ENCODE measurements at places on chromosomes 5 and 9. TPM values are rescaled to one million over a fixed set of nuclear protein-coding genes. Genes with fewer than 3 reads are reported as not detected.

The PRDM9 gene
- total RNA-seq: not detected

The RIMOC1 gene
- total RNA-seq: 28.0 TPM

The PCDHB4 gene
- total RNA-seq: not detected

The MORN5 gene
- total RNA-seq: not detected

The C5orf58 gene
- not detected for total RNA-seq

The GNA14 gene
- total RNA-seq: not detected

The GCNT4 gene
- 0.67 TPM for total RNA-seq

The PCDHA1 gene
- total RNA-seq: not detected

The PHF24 gene
- 0.08 TPM for total RNA-seq

The CTXN3 gene
- total RNA-seq: not detected

The ENTREP1 gene
- total RNA-seq: not detected

The IL5 gene
- total RNA-seq: 1.5 TPM

The SLC27A4 gene
- total RNA-seq: 41.8 TPM

The CORO2A gene
- total RNA-seq: 1.3 TPM

The KIAA0825 gene
- total RNA-seq: 0.47 TPM

The SMIM32 gene
- total RNA-seq: not detected

GRCh38 chr9:23774266-23774665, 51.8 kb downstream of the ELAVL2 start:
- DNase-seq: no peak

DNA sequence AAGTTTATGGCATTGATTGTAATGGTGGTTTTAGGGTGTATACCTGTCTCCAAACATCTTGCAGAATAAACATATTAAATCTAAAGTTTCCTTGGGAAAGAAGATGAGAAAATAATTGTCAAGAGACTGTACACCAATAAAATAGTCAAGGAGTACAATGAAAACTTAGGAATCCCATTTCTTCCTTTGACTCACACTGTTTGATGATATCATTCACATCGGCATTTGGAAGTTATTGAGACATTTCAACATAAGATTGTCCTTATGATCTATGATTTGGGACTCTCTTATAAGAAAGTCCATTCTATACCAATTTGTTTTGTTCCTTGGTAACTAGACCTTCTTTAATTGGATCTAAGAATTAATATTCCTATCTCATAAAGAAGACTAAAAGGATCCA, 482.7 kb downstream of the RAB3C start:
- no peak for DNase-seq

GRCh38 chr5:112668016-112668415, 69.7 kb upstream of the APC start:
- DNase-seq: no peak

- no peak for DNase-seq
Observed at GRCh38 chr5:145110834-145111233, 724.3 kb downstream of the PRELID2 start.

DNA sequence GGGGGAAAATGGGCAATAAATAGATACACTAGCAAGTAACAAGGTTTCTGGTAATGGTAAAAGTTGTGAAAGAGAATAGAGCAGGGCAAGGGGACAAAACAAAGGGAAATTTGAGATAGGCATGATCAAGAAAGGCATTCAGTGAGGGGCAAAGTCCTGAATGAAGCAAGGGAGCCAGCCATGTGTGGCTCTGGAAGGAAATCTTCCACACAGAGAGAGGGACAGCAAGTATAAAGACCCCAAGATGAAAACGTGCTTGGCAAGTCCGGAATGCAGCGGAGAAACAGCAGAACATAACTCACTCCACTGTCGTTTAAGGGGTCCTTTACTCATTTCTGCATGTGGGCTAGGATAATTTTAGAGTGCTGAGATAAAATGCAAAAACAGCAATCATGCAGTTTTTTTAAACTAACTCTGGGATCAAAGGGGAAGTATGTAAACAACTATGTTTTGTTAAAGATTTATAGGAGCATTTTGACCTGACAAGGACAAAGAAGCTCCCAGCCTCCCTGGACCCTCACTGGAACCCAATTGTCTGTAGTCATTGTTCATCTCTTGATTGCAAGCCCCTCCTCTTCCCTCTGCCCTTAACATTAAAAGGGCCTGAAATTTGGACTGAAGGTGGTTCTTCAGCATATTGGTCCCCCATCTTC, 22.9 kb upstream of the AOPEP start:
- no peak for DNase-seq

- DNase-seq: peak; percentile 25
Observed at GRCh38 chr9:132575005-132575609, 7.3 kb upstream of the BARHL1 start.

DNA sequence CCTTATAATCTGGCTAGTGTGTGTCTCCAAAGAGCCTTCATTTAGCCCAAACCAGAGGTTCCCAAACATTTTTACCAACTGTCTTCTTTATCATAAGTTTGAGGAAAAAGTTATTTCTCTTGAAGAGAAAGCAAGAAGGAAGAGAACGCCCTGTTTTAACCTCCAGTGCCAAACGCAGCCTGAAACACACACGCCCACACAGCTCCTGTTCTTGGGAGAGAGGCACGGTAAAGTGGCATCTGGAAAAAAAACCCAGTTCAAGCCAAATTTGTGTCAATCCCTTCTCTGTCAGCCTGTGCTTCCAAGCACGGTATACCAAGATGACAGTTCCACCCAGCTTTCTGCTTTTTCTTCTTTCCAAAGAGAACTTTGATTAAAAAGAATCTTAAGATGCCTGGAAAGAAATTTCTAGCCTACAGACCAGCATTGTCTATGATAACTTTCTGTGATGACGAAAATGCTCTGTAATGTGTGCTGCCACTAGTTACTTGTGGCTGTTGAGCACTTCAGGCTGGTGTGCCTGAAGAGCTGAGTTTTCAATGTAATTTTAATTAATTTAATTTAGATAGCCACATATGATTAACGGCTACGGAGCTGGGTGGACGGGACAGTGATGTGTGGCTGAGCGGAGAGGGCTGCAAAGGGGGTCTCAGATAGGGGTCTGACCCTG, 62.3 kb downstream of the ACER2 start:
- no peak for DNase-seq

GRCh38 chr5:176810081-176810597, at the start of gene UNC5A:
UNC5A (plus strand) TSS chr5:176810559; CDS start chr5:176810751, 192 bp downstream.
- DNase-seq: peak; percentile 31

DNA sequence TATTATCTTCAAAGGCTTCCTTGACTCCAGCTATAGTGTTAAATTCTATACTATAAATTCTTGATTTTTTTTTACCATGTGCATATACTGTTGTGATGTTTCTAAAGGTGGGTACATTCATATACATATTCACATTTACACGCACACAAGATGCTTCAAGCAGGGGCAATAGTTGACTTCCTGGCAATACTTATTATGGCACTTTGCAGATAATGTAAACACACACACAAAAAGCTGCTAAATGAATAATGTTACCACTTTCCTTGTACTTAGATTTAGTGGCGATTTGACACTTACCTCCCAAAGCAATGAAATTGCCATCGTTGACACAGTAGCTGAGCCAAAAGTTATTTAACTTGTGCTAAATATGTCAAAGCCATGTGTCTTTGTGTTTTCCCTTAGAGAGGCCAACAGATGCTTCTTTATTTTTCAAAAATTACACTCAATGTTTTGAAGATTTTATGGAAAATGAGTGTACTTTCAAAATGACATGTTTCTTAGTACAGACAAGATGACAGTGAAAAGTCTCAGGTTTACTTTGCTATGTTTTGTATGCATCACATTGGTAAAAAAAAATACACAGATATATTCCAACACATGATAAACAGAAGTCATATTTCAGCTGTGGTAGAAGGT, 12.2 kb upstream of the ERAP2 start:
- DNase-seq: no peak

DNA sequence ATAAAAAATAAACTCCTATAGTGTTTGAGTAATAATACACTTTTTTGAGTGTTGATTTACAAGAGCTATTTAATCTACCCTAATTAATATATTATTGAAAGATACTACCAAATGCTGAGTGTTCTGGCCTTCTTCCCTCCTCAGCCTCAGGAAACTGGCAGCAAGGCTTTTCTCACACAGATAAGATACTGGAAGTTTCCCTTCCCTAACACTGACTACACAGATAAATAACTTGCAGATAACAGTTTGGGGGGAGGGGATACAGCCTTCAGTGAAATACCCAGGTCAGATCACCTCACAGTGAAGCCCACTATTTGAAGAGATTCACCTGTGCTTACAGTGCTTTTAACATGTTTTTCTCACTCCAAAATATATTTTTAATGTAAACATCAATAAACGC, 1.6 kb upstream of the NIPSNAP3A start:
- DNase-seq: no peak

DNA sequence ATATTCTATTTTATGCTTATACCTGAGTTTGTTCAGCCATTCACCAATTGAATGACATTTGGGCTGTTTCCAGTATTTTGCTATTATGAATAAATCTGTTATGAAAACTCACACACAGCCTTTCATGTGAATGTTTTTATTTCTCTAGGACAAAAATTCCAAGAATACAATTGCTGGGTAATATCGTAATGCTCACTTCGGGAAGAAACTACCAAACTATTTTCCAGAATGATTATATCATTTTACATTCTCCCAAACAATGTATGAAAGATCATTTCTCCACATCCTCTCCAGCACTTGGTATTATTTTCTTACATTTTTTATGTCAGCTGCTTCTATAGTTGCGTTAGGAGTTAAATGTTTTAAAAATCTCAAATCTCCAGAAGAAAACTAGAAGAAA, 58.3 kb upstream of the LHFPL2 start:
- no peak for DNase-seq

DNA sequence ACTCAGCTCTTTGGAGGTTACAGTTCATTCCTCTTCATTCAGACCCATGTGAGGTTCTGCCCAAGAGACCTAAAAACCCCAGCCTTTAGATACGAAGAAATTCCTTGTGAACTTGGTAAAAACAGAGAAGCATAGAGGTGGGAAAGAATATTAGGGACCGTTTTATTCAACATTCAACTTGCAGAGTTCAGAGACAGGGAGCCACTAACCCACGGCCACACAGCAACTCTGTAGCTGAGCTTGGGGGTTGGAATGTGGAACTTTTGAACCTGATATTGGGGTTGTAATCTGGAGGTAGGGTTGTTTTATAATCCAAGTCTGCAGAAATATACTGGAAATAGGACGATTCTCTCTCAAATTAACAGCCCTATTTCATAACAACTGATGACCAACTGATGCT, 10.8 kb upstream of the BOD1 start:
- DNase-seq: no peak

DNA sequence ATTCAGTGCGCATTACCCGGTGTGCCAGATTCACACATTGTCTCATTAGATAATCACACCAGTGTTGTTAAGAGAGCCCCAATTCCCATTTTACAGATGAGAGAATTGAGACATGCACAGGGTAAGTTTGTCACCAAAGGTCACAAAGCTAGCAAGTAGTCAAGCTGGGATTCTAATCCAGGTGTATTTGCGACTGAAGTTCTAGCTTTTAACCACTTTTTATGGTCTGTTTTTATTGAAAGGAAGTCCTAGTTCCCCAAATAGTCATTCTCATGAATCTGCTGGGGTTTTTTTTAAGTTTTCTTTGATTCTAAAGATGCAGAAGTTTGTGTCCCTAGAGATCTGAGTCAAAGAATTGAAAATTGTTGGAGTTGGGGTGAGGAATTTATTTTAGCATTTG, 136.5 kb downstream of the DPYSL3 start:
- no peak for DNase-seq

GRCh38 chr5:127396490-127397155, 106.0 kb downstream of the MEGF10 start:
- DNase-seq: no peak

DNA sequence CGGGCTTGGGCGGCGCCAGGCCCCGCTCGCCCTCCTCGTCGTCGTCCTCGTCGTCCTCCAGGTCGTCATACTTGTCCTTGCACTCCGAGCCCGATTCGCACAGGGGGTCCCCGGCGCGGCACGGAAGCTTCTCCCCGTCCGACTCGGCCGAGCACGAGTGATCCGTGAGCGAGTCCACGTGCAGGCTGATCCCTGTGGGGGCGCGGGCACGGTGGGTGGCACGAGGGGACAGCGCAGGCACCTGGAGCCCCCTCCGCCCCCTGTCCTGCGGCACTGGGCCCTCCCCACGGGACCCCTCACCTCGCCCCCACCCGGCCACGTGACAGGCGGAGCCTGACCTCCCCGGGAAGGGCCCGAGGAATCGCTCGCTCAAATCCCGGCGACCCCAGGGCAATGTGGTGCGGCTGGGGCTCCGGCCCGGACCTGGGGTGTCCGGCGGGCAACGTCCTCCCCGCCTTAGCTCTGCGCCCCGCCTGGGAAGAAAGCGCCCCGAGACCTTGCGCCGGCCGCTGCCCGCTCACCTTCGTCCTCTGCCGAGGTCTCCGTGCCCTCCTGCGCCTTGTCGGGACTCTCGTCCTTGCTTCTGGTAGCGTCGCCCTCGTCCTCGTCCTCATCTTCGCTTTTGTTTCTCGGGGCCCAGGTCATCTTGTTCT, 2.5 kb downstream of the IRX2 start:
- DNase-seq: no peak

DNA sequence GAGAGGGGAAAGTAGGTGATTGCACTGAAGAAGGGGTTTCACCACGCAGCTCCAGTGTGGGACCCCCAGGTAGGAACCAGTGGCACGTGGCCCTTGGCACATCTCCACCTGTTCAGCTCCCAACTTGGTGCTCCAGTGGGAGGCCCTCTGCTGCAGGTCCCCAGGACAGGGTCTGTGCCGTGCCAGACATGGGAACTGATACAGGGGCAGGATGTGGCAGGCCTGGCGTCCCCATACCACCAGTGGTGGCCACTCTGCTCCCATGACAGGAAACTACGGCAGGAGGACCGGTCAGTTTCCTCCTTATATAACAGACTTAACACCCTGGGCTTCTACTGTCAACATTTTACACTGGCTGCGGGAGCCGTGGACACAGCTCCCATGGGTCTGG, 67.3 kb downstream of the PSMB7 start:
- DNase-seq: no peak

DNA sequence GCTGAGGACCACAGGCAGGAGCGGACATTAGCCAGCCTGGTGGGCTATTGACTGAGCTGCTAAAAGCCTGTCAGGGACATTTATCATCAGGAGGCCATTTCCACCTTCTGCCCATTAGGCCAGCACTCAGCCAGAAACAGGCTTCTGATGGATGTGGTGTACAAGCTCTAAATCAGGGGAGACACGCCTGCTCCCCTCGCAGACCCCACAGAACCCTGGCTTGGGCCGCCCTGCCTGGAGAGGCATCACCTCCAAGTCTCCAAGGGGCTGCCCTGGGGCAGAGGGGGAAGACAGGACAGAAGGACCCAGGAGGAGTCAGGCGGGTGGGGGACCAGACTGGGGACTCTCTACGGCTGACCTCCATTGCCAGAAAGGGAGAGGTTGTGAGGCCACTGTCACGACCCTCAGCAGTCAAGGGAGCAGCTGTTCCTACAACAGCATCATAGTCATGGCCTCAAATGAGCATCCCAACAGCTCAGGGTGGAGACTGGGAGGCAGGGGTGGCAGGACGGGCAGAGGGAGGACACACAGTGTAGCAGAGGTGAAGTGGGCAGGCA, 24.0 kb upstream of the TRIM14 start:
- DNase-seq: no peak

- DNase-seq: no peak
Observed at GRCh38 chr9:113614843-113615648, 151.5 kb downstream of the RGS3 start.
